Left cardiac atrium (tissue), 4 donors: ENCODE measurements at places on chromosomes 1 and 21.

GRCh38 chr1:222107267-222107666 lies 365.4 kb upstream of the DUSP10 start:
- DNase-seq: no peak

- DNase-seq: no peak
These were observed 35.7 kb upstream of the SUCO start for GRCh38 chr1:172497230-172497629.

DNA sequence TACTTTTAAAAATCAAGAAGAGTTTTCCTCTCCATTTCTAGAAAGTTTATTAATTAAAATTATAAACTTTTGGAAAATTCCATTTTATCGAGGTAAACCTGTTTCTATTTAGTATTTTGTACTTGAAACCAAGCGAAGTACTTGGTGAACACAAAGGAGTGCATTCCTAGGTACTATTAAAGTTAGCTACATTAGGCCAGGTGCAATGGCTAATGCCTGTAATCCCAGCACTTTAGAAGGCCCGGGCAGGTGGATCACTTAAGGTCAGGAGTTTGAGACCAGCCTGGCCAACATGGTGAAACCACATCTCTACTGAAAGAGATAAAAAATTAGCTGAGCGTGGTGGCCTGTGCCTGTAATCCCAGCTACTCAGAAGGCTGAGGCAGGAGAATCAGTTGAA lies 292.2 kb downstream of the NTNG1 start:
- no peak for DNase-seq

DNA sequence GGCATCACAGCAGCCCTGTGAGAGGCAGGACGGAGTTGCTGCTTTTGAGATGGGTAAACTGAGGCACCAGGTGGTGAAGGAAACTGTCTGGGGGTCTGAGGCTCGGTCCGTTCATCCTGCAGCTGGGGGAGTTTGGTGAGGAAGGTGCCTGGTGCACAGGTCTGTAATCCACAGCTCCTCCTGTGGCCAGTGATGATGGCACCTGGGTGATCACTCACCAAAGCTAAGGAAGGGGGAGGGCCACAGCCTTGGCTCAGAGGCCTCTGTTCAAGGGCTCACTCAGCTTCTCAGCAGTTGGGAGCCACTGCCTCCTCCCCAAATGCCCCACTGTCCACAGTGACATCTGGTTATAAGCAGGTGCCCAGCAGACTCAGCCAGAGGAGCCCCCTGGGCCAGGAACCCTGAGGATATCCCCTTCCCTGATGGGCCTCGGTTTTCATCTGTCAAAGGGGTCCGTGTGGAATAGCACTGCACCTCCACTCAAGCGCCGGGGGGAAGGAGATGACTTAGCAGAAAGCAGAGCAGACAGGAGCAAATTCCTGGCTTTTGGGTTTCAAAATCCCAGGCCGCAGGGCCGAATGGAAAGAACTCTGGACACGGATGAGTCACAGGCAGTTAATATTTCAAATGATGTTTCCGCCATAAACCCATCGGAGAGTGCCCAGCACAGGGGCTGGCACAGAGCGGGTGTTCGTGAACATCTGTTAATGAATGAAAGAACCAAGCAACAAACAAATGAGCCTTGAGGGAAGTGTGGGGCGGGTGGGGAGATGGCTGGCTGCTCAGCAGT lies 82.8 kb downstream of the DMRTB1 start:
- DNase-seq: peak; percentile 3

- DNase-seq: no peak
These were observed 3.9 kb upstream of the HES4 start for GRCh38 chr1:1003618-1004419.
